H1 (cell line): ENCODE measurements at places on chromosomes 5 and 9.
A peak's percentile ranks its signal among the peaks of the same experiment; 100 is the strongest.

- no peak for DNase-seq
These were observed 199.4 kb downstream of the AUH start for GRCh38 chr9:91162311-91162710.

- no peak for DNase-seq
These were observed 166.3 kb downstream of the MPDZ start for GRCh38 chr9:13113216-13113615.

GRCh38 chr9:18473652-18474279 lies at the start of gene ADAMTSL1:
ADAMTSL1 (plus strand) TSS chr9:18474153; CDS start chr9:18474233, 80 bp downstream.
- peak; percentile 56 for DNase-seq

GRCh38 chr5:139361835-139362429 lies 20.3 kb downstream of the PAIP2 start:
- DNase-seq = no peak

DNA sequence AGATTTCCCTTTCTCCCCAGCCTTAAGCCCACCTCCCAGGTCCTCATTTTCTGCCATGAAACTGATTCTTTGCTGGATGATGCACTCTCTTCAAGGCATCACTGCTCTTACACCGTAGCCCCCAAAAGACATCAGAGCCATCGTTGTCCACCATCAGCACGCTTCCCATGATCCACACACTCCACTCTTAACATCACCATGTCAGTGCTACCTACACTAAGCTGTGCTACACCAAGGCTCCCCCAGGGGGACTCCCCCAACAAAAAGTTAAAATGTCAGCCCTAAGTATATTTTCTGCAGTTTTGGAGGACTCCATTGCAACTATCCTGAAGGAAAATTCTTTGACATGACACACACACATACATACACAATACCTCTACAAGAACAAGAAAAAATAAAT lies 34.1 kb upstream of the KIF2A start:
- DNase-seq = no peak

DNA sequence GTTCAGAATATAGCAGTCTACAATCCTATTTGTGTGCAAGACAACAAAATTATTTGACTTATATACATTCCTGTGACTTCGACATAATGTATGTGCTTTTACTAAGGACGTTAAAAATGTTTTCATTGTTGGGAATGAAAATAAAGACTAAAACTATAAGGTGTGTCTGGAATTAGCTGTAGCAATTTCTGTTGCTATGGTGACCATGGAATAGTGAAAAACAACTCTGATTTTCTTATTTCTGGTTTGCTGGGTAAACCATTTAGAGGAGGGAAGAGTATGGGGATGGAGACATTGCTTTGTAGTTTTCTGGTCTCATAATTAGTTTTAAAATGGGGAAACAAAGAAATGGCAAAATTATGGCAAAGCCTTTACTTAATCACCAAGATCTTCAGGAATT lies 343.2 kb downstream of the SEMA5A start:
- no peak for DNase-seq

DNA sequence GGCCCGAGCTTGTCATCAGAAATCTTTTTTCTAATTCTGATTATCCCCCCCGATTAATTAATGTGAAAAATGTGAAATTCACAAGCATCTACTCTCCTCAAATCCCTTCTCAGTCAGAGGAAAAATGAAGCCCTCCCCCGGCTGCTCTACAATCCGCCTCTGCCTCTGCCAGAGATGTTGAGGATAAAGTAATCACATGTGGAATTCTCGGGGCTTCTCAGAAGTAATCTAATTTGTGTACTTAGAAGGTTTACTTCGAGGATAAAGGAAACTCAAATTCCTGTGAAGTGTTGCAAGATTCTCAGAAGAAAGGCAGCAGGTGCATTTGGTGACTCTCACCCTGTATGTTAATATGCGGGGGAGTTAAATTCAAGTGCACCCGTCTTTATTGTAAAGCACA lies 726.1 kb upstream of the ADAMTS16 start:
- no peak for DNase-seq

DNA sequence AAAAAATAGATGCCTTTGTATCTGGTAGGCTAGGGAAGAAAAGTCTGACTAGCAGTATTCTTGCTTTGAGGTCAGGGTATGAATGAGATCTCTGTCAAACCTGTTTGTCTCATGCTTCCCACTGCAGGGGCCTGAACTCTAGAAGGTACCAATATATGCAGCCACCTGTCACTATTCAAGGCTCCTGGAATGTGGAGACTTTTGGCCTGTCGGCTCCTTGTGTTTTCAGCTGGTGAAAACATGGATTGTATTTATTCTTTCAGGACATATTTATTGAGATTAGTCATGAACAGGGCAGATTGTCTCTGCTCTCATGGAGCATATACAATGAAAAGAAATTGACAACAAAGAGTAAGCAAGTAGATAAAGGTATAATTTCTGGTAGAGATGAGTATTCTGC lies 255.8 kb downstream of the ARHGAP26 start:
- no peak for DNase-seq

DNA sequence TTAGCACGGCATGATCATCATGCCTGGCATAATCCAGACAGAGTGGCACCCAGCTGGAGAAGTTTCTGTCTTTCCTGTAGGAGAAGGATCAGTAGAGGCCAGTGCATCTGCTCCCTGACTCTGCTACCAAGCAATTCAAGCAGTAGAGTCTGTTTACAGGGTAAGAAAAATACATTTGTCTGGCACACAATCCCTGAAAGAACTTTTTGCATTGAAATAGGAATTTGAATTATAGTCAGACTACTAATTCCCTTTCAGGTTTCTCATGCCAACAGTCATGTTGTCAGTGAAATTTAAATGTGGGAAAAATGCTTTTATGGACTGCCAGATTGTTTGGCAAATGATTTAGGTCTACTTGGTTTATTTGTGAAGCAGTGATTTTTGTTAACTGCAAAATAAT lies 125.6 kb downstream of the RAB3C start:
- no peak for DNase-seq

GRCh38 chr9:3189113-3189861 lies 336.5 kb downstream of the RFX3 start:
- no peak for DNase-seq

DNA sequence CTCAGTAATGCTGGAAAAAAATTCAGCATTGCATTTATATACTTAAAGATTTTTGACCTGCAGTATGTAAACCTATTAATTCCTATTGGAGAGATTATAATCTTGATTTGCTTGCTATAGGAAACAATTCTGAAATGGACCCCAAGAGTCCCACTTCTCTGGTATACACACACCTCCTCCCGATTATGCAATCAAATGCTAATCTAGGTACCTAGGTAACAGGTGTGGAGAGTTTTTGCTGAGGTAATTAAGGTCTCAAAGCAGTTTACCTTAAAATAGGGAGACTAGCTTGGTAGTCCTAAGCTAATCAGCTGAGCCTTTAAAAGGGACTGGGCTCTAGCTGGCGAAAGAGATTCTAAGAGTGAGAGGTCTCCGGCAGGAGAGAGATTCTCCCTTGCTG lies 22.2 kb downstream of the ISOC1 start:
- DNase-seq = no peak

DNA sequence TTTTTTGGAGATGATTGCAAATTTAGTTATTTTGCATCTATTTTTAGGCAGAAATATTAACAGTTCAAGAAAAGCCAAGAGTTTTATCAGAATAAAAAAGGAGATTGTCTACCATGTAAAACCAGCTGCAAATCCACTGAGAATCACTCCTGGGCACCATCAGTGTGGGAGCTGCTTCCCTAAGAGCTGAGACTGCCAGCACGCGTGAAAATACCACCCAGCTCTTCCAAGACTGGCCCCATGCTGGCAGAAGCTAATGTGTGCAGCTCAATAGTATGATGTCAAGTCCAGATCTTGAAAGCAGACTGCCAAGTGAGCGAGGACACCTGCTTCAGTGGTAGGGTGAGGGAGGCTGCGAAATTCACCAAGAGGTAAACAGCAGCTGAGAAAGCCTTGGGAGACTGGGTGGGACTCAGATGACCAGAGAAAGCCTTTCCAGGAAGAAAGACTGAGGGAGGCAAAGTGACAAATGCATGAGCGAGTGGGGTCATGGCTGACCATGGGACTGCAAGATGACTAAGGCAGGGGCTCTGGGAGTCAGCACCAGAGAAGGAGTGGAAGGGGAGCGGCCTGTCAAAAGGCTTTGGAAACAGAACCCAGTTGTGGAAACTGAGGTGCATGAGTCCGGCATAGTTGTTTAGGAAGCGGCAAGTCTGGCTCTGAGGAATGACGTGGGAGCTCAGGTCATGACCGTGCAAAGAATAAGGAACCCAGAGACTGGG lies 200.9 kb downstream of the GADD45G start:
- no peak for DNase-seq

DNA sequence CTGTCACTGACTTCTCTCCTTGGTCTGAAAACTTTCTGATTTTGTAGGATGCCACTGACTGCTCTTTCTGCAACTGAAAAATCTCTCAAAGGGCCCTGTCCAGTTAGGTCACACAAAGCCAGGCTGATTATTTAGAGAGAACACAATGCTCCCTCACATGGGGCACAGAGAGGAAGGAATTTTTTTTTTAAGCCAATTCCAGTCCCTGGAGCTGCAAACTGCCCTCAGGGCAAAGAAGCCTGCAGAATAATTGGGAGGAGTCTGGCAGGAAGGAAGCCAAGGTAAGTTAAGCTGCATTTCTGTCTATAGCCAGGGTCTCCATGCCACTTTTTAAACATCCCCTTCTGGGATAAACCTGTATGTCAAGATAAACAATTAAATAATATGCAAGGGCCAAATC lies 305.5 kb downstream of the ZSWIM6 start:
- no peak for DNase-seq

- DNase-seq = no peak
These were observed 149.0 kb downstream of the AUH start for GRCh38 chr9:91212596-91213243.

DNA sequence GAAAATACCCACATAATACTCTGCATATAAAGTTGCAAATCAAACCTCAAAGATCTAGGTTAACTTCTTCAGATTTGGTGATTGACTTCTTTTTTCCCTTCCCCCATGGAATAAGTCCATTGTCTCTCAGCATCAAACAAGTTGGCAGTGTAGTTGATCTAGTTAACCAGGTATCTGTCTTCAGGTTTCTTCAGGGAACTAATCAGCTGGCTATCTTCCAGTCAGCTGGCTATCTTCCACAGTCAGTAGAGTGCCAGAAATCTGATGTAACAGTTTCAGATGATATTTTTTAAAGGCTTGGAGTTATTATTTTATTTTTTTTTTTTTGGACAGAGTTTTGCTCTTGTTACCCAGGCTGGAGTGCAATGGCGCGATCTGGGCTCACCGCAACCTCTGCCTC lies 16.8 kb downstream of the TNFSF15 start:
- DNase-seq = no peak

- DNase-seq = no peak
These were observed 12.2 kb downstream of the IL9 start for GRCh38 chr5:135883441-135883840.

- DNase-seq = no peak
These were observed 53.5 kb downstream of the ZFR start for GRCh38 chr5:32390819-32391591.

- no peak for DNase-seq
These were observed 47.0 kb upstream of the LARP1 start for GRCh38 chr5:154708207-154708606.

GRCh38 chr5:180844432-180844831 lies 16.6 kb downstream of the ZFP62 start:
- DNase-seq = no peak

DNA sequence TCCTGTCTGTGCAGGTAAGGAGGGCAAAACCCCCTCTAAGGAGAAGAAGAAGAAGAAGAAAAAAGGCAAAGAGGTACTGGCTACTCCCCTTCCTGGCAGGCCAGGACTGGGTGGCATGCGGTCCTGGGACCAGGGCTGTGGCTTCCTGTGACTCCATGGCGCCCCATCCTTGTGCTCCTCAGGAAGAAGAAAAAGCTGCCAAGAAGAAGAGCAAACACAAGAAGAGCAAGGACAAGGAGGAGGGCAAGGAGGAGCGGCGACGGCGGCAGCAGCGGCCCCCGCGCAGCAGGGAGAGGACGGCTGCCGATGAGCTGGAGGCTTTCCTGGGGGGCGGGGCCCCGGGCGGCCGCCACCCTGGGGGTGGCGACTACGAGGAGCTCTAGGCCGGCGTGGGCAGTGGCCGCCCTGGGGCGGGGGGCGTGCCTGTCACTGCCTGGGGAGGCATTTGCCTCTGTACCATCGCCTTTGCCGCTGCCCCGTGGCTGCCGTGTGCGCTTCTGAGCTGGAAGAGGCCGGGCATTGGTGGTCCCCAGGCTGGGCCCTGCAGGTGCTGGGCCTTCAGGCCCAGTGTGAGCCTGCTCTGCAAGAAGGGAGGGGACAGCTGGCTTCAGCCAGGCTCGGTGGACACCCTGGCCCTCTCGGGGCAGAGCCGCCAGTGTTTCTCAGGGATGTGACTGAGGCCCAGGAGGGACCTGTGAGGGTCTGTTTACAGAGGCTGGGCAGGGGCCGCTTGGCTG lies 2.0 kb upstream of the AJM1 start:
- DNase-seq = no peak

DNA sequence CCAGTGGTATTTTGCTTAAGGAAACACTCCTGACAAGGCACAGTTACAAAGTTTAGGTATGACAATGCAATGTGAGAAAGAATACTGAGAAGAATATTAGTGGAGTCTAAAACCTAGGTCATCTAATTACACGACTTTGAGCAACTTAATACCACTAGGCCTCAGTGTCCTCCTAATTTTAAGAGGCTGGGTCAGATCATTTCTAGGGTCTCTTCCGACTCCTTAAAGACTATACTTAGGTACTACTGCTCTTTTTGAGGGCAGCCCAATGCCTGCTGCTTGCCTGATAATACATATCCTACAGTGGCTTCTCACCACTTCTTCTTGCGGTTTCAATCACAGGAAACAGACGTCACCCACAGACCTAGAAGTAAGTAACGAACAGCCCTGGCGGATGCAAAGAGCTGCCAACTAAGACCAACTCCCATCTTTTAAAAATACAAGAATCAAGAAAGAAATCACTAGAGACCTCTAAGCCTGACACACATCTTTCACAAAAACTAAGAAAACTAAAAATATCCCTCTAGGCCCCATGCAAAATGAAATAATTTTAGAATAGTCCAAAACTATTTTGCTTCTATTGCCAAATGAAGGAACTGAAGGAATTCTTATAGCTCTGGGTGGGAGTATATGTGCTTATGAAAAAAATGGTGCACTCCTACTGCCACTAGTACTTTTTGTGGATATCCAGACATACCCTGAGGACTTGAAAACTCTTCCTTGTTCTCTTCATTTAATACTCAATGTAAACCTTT lies 13.1 kb downstream of the DIAPH1 start:
- no peak for DNase-seq

GRCh38 chr5:134547066-134547465 lies 21.6 kb downstream of the JADE2 start:
- no peak for DNase-seq

GRCh38 chr9:136954270-136955083 lies 2.4 kb downstream of the LCN12 start:
- DNase-seq = no peak

GRCh38 chr9:100108559-100108958 lies 9.5 kb downstream of the INVS start:
- DNase-seq = no peak

- no peak for DNase-seq
These were observed 127.9 kb downstream of the PIK3R1 start for GRCh38 chr5:68343421-68343826.

DNA sequence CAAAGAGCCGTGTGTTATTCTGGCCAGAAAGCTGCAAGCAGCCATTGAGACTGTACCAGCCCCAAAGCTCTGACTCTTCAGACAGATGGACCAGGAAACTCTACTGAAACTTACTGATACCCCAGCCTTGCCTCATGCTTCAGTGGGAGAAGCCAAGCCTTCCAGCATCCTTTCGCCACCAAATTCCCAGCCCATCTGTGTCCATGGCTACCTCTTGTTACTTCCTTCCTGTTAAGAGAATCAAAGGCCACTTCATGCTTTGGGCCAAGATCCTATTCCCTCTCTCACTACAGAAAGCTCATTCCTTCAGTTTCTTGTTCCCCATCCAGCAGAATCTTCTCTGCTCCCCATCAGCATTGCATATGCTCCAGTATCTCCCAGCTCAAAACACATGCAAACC lies 46.9 kb upstream of the FREM1 start:
- no peak for DNase-seq
